Activated CD4-positive, alpha-beta T cell treated with anti-CD3 and anti-CD28 coated beads for 36 hours (primary cell): ENCODE measurements at places on chromosomes 2 and 18. TPM values are rescaled to one million over a fixed set of nuclear protein-coding genes. Genes with fewer than 3 reads are reported as not detected.

Gene TMEM87B
- total RNA-seq: 14.5 TPM

- DNase-seq: no peak
Measured at GRCh38 chr2:153939124-153939796, 67.5 kb downstream of the GALNT13 start.

DNA sequence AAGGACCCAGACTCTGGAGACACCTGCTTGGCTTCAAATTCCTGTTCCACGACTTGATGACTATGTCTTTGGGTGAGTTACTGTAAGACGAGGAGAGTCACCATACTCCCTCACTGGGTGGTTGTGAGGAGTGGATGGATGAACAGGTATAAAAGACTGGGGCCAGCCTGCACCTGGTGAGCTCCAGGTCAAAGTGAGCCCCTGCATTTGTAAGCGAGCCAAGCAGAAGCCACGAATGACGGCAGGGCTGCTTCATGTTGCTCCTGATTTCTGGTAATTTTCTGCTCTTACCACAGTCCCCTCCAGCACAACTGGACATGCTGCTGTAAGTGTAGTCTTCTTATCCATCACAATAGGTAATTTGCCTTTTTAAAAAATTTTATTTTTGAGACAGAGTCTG, 86.6 kb downstream of the POLR1A start:
- no peak for DNase-seq

GRCh38 chr18:63848159-63848558, 39.3 kb upstream of the SERPINB2 start:
- DNase-seq: no peak

DNA sequence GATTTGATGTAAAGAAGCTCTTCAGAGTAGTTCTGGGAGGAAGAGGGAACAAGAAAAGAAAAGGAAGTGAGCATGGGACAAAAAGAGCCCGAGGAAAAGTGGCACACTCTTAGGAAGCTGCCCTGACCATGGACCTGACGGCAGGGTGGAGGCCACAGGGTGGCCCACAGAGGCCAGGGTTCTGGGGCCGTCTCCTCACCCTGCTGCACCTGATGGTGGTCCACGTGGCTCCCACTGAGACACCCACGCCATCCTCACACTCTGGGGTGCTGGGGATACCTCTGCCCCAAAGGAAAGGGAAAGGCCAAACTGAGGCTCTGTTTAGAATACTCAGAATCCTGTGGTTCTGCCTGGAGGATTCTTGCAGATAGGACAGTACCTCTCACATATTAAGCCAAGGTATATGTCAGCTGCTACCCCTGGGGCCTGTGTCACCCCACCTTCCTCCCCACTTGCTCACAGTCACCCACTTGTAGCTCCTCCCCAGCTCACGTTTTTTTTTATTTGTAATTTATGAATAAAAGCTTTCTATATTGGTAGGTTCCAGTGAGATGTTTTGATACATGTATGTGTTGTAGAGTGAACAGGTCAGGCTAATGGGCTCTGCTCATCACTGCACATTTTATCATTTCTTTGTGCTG, 171.1 kb downstream of the LDLRAD4 start:
- DNase-seq: no peak

DNA sequence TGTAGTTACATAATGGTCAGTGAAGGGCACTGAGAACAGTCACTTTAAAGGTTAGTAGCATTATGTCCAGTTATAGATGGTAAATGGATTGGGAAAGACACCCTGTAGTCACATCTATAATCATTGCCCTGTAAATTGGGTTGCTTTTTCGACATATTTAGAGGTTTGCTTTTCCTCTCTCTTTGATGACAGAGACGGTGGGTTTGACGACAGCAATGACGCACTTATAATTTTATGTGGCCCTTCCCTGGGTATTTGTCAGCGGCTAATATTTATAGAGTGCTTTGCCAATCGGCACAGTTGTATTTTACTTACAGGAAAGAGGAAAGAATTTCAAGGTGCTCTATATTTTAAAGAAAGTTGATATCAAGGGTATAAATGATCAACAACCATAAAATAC, 2.8 kb downstream of the CPS1 start:
- no peak for DNase-seq
